Regular cardiac myocyte (primary cell): ENCODE measurements at places on chromosomes 1 and 21. TPM values are rescaled to one million over a fixed set of nuclear protein-coding genes. Genes with fewer than 3 reads are reported as not detected.

HORMAD1 gene
- 0.19 and 0.28 TPM in 2 replicates for total RNA-seq

ITLN1 gene
- 0.28 TPM in 1 of 2 replicates, not detected in the other for total RNA-seq

UMODL1 gene
- total RNA-seq: under 0.01 TPM in 1 of 2 replicates, not detected in the other

FMN2 gene
- total RNA-seq: 29.0 and 73.6 TPM in 2 replicates

FCGR1A gene
- total RNA-seq: 0.19 TPM in 1 of 2 replicates, not detected in the other
